Astrocyte of the hippocampus (primary cell): ENCODE measurements at places on chromosomes 7 and 10.

GRCh38 chr7:42907316-42907715 lies 4.6 kb downstream of the C7orf25 start:
- peak; percentile 78 for DNase-seq

DNA sequence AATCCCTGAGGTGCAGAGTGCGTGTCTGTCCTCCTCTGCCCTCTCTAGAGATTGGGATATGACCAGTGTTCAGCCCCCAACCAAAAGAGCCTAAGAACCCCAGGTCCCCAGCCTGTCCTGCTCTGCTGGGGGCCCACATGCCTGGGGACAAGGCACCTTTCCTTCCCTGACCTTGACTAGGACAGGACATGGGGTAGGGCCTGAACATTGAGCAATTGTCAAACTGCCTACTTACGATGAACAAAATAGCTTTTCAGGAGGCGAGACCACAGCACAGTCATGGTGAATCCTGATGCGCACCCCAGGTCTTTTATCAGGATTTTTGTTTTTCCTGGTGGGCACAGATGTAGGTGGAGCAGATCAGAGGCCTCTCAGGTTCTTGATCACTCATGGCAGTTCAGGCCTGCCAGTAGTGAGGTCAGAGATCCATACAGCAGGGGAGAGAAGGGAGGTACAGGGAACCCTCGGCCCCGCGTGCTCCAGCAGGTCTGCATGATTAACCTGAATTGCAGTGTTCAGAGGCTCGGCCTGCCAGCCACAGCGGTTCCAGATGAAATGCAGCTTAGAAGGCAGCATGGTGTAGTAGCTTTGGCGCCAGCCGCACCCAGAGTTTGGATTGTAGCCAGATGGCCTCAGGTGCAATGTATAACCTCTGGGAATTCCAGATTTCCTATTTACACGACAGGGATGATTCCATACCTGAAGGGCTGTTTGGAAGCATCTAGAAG lies 191.3 kb downstream of the CUX1 start:
- DNase-seq = no peak

DNA sequence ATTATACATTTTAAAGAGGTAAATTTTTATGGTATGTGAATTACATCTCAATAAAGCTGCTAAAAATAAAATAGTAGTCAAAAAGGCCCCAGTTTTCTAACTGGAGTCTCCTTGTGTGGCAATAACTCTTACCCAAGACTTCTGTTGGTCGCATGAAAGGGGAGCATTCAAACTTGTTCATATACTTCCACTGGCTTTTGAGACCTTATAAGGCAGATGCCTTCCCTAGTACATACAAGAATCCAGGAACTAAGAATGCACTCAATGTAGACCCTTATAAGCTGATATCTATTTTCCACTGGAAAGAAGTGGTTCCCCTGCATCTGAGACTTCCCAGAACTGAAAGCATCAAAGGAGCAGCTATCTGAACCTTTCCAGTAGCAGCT lies 13.0 kb downstream of the BCAP29 start:
- no peak for DNase-seq

- DNase-seq = no peak
Measured at GRCh38 chr7:24697416-24697815, 59.8 kb downstream of the GSDME start.
